Activated T-cell treated with anti-CD3 and anti-CD28 coated beads for 24 hours (primary cell): ENCODE measurements at places on chromosomes 1 and 21.

DNA sequence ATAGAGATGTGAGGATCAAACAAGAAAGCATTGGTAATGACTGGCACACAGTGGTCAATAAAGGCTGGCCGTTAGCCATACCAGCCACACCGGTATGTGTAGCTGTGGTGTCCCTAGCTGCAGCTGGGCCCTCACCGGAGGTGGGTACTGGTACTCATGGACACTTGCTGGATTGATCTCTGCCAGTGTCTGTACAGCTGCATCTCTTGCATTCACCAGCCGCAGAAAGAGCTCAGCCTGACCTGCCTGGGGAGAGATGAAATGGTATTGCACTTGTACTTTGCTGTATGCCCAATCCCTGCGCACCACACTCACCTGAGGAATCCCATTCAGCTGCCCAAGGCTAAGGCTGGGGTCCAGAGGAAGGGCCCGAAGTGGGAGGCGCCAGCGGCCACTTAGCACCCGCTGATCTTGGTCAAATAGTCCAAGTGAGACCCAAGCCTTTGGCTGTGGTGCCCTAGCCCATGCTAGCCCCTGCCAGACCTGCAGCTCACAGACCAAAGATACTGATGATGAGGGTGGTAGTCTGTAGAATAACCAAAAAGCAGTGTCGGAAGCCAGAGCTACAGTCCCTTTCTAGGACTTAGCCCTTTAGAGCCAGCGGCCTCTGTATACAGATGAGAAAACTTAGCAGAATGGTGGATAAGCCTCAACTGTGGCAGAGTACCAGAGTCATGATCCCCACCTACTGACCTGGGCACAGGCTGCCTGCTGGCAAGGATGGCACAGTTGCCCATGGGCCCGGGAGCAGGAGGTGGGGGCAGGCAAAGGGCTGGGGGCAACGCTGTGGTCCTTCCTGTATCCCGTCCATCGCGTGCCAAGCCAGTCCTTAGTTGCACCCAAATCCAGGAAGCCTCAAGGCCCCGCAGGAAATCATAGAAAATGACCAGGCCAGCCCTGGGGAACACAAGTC is 3.0 kb downstream of the CCDC17 start:
- DNase-seq: no peak

DNA sequence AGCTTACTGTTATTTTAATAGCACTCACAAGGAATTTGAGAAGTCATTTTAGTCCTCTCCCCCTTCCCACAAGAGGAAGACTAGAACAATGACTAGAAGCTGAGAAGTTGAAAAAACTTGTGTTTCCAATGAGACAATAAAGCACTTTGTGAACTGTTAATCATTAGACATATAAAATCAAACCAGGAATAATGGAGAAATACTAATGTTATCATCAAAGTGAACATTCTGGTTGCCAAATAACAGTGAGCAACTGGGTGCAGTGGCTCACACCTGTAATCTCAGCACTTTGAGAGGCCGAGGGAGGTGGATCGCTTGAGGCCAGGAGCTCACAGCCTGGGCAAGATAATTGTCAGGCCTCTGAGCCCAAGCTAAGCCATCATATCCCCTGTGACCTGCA is 54.0 kb upstream of the RASAL2 start:
- DNase-seq: no peak

- no peak for DNase-seq
Observed at GRCh38 chr1:54989968-54990810, 8.5 kb upstream of the BSND start.

GRCh38 chr1:186781730-186782129 is 47.0 kb upstream of the PLA2G4A start:
- DNase-seq: no peak

GRCh38 chr1:23639460-23640095 is 52.0 kb upstream of the RPL11 start:
- DNase-seq: no peak

GRCh38 chr1:168835176-168835575 is 106.2 kb upstream of the DPT start:
- no peak for DNase-seq

DNA sequence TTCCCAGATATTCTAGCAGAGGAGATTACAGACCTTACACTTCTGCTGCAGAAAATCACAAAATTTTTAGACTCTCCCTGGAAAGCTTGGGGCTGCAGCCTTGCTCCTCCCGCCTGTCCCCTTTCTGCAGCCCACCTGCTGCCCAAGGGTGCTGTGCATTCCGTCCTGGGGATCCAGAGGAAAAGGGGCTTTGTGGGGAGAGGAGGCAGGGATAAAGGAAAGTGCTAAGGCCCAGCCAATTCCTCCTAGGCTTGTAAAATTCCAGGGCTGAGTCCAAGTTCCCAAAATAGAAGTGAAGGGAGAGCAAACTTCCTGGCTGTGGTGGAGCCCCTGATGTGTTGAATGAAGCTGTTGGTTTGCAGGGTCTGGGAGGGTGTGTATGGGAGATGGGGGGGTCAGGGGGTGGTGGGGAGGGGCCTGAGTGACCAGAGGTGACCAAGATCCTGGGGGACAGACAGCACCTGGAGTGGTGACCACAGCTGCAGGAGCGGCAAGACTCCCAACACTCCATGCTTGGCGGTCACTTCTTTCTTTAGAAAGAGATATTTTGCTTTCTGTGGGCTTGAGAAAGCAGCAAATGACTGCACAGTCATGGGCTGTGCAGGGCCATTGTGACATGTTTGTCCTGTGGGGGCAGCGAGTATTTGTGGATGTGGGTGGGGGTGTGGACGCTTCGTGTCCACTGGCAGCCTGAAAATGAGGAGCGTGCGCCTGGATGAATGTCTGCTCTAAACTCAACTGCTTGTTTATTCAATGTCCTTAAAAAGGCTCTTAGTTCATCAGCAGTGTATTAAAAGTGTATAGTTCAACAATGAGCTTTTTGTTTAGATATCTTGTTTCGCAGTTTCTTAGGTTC is 68.4 kb downstream of the TLR5 start:
- no peak for DNase-seq

DNA sequence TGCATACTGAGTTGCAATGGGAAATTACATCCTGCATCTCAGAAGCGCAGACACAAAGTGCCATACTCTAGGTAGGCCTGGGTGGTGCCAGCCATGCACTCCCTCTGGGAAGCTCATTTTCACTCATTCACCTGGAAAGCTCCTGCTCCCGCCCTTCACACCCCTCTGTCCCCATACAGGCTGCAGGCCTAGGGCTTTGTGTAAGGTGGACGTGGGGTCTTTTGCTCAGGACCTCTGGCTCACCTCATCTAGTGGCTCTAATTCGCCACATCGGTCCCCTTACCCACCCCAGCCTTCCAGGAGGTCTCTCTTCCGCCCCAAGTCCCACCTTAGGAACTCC is 751 bp downstream of the MRPS15 start:
- no peak for DNase-seq

- DNase-seq: no peak
Observed at GRCh38 chr21:45421071-45421845, 16.3 kb downstream of the COL18A1 start.

- no peak for DNase-seq
Observed at GRCh38 chr1:226211181-226211821, 12.2 kb upstream of the MIXL1 start.

DNA sequence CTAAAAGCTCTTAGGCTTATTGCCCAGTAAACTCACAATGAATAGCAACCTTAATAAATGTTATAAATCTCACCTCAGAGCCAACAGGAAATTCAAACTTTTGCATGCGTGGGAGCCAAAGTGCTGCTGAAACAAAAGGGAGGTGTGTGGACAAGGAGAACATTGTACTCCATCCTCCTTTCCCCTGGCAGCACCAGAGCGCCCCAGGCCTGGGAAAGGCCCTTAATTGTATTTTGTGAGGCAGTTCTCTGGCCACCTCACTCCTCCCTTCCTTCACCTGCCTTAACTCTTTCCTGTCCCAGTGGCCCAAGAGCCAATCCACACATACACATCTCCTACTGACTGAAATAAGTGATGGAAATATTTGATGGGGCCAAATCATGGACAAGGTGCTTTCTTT is 648.5 kb downstream of the LMO4 start:
- no peak for DNase-seq

DNA sequence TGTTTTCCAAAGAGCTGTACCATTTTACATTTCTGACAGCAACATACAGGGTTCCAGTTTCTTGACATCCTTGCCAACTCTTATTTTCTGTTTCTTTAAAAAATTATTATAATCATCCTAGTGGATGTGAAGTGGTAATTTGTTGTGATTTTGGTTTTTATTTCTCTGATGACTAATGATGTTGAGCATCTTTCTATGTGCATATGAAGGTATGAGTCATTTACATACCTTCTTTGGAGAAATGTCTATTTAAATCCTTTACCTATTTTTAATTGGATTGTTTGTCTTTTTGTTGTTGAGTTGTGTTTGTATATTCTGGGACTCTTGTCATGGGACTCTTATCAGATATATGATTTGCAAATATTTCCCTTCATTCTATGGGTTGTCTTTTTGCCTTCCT is 20.8 kb upstream of the MPC2 start:
- no peak for DNase-seq

GRCh38 chr1:66217021-66217420 is 316.9 kb upstream of the SGIP1 start:
- no peak for DNase-seq

DNA sequence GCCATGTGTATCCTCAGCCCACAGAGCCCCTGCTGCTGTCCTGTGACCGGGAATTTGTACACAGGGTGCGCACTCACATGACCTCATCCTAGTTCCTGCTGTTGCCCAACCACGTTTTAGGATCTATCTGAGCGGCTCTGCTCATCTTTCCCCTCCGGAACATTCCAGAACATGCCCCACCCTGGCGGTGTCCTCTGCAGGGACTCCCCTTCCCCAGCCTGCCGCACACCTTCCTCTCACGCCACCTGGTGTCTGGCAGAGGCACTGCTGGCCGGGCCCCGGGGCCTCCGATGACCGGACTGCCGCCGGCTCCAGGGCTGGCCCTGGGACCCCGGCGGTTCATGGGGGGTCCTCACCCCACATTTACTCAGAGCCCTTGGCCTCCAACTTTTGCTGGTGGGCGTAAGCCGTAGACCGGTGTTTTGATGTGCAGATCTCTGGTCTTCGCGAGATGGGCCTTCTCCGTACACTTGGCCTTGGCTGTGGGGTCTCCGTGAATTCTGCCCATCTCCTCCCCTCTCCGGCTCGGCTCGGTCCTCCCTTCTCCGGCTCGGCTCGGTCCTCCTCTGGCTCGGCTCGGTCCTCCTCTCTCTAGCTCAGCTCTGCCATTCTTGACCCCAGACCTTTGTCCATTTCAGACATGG is 29.5 kb downstream of the ARHGEF16 start:
- peak; percentile 11 for DNase-seq

- no peak for DNase-seq
Observed at GRCh38 chr1:104294259-104294658, 544.6 kb downstream of the AMY1C start.

DNA sequence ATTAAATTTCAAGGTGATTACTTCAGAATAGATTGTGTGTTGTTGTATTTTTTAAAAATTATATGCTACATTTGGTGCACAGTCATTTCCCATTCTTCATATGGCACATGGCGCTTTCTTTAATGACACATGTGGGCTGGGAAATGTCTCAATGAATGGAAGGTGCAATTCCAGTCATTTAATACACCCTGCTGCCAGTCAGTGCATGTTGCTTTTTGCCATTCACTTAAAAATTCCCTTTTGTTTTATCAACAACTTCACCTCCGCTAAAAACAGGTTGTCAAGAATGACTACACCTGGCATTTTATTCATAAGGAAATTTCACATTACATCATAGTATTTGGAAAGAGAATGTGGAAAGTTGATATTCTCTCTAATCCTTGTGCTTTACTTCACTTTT is 716.4 kb upstream of the ADAMTS5 start:
- DNase-seq: no peak

GRCh38 chr1:217109928-217110327 is 386.7 kb upstream of the ESRRG start:
- no peak for DNase-seq

DNA sequence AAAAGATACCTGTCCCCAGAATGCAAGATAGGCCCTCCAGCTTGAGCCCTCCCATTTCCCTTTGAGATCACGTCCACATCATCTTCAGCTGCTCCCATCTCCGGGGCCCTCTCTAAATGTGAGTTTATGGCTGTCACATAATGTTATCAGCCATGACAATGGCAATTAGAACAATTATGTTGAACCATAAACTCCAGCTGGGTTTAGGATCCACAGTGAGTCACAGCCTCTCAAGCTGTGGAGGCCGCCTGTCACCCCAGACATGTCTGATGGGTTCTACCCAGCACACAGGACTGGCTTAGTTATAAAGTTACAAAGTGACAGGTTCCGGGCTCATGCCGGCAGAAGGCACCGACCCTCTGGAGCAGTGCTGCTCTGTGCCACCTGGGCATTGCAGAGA is 597.3 kb downstream of the PTPRU start:
- DNase-seq: no peak

DNA sequence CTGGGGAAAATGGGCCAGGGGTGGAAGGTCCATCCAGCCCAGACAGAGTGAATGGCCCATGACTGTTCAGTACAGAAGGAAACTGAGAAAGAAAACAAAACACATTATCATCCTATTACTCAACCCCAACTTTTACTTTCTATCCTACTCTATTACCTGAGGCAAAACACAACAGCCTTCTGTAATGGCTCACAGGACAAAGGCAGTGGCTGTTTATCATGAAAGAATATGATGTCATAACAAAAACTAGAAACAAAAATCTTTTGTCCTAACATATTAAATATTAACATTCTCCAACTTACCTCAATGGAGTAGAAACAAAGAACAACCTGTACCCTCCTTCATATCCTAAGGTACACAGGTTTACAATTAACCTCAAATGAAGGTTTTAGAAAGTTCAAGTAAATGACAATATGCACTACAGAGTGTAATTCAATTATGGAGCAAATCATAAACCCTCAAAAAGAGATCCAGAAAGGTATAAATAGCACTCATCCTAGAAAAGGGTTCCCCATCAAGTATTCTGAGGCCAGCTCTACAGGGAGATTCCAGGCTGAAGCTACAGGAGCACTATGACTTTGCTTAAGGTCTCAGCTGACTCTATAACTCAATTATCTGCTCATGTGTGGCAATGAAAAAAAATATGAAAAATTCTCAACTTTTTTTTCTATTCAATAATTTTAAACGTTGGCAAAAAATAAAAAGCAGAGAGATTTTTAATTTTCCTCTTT is 15.1 kb downstream of the ELK4 start:
- no peak for DNase-seq

GRCh38 chr1:237145379-237146135 is 103.6 kb downstream of the RYR2 start:
- DNase-seq: no peak

GRCh38 chr1:28193701-28194161 is 17.2 kb upstream of the PTAFR start:
- no peak for DNase-seq

DNA sequence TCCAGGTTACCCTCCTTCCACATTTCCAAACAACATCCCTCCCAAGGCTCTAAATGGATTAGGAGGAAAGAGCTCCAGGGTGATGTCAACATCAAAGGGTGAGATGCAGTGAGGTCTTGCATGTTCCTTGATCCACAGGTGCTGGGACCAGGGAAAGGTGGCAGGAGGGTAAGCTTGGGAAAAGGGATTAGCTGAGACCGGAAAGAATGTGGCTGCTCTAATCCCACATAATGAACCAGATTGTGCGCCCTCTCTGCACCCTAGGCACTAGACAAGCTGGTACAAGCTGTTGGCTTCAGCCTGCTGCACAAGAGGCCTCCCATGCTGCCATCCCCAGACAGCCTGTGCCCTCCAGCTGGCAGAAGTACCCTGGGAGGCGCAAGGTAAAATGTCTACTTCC is 34.9 kb downstream of the PLXNA2 start:
- DNase-seq: no peak
